Esophagus squamous epithelium (tissue), 5 donors: ENCODE measurements at places on chromosomes 2 and 18. TPM values are rescaled to one million over a fixed set of nuclear protein-coding genes. Genes with fewer than 3 reads are reported as not detected.

DNA sequence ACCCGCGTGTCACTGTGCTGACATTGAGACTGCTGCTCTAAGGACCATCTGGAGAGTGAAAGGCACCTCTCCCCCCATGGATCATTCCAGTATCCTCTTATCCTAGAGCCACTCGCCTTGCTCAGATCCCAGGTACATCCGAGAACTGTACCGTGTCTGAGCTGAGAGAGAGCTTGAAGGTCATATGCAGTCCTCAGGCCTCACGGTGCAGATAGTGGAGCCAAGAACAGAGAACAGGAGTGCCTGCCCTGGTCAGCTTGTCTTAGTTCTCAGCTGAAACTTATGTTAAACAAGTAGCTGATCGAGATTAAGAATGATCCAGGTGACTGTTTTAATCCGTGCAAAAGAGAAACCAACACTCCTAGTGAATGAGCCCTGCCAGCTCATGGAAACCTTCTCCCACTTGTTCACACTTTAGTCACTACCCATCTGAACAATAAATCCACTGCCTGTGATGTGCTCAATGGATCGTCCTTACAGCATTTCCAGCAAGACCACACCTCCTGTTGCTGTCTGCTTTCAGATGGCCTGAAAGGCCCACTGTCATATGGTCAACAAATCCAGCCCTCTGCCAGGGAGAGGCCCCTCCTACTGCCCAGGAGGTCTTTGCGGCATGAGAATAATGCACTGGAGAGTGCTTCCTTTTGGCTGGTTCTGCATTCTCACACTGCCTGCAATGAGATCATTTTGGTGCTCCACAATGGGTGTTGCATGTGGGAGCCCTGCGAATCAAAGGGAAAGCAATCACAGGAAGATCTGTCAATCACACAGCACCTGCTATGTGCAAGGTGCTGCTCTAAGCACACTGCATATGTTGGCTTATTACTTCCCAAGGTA is 43.7 kb upstream of the APCDD1 start:
- H3K4me1 ChIP-seq, result peaks cover 17% of the 10 kb centered on the region
- H3K36me3 ChIP-seq, result no peaks in the 10 kb centered on the region
- H3K27me3 ChIP-seq, result no peaks in the 10 kb centered on the region
- H3K4me3 ChIP-seq, result no peak overlapping the region

GRCh38 chr2:72024451-72025175 is 123.0 kb downstream of the CYP26B1 start:
- H3K27me3 ChIP-seq, result no peaks in the 10 kb centered on the region
- H3K4me3 ChIP-seq, result no peak overlapping the region
- no peaks in the 10 kb centered on the region for H3K36me3 ChIP-seq
- DNase-seq, result no peak
- H3K4me1 ChIP-seq, result no peaks in the 10 kb centered on the region

- H3K4me1 ChIP-seq, result no peaks in the 10 kb centered on the region
- no peaks in the 10 kb centered on the region for H3K36me3 ChIP-seq
- no peak for DNase-seq
- H3K4me3 ChIP-seq, result no peak overlapping the region
- no peaks in the 10 kb centered on the region for H3K27me3 ChIP-seq
Observed at GRCh38 chr18:54240629-54241107, 16.2 kb upstream of the MBD2 start.

- no peaks in the 10 kb centered on the region for H3K27me3 ChIP-seq
- no peak overlapping the region for H3K4me3 ChIP-seq
- DNase-seq, result no peak
- no peak overlapping the region for H3K27ac ChIP-seq
- no peaks in the 10 kb centered on the region for H3K36me3 ChIP-seq
Observed at GRCh38 chr2:26396734-26397298, 4.9 kb upstream of the DRC1 start.

DNA sequence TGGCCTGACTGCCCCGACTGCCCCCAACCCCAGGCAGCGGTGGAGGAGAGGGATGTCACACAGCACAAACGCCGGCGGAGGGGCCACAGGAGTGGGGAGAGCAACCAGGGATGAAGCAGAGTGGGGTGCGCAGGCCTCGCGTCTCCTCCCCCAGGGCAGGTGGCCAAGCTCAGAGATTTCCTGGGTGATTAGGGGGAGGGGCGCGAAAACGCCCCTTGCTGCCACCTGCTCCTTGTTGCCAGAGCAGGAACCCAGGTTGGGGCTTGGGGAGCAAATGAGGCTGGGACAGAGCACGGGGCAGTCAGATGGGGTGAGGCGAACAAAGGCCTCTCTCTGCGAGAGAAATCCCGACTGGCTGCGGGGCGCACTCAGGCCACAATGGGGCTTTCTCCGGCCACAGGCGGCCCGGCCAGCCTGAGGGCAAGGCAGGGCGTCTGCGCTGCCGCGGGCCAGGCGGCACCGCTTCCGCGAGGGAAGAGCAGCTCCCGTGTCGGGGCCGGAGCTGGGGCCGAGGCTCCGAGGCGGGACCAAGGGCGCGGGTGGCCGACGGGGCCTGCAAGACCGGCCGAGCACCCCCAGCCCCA is 11.5 kb downstream of the TEX44 start:
- peaks cover 30% of the 10 kb centered on the region for H3K4me1 ChIP-seq
- no peaks in the 10 kb centered on the region for H3K27me3 ChIP-seq
- peak overlapping the region; percentile 37 for H3K4me3 ChIP-seq
- H3K36me3 ChIP-seq, result no peaks in the 10 kb centered on the region
- no peak for DNase-seq

GRCh38 chr18:37306432-37306831 is 259.2 kb downstream of the CELF4 start:
- no peaks in the 10 kb centered on the region for H3K4me1 ChIP-seq
- no peaks in the 10 kb centered on the region for H3K36me3 ChIP-seq
- no peak overlapping the region for H3K27ac ChIP-seq

GRCh38 chr2:168849610-168850009 is 40.6 kb downstream of the SPC25 start:
- no peaks in the 10 kb centered on the region for H3K36me3 ChIP-seq
- DNase-seq, result no peak
- H3K27me3 ChIP-seq, result no peaks in the 10 kb centered on the region
- no peak overlapping the region for H3K4me3 ChIP-seq
- no peak overlapping the region for H3K27ac ChIP-seq

- H3K36me3 ChIP-seq, result no peaks in the 10 kb centered on the region
- no peaks in the 10 kb centered on the region for H3K27me3 ChIP-seq
- H3K4me3 ChIP-seq, result no peak overlapping the region
Observed at GRCh38 chr2:1685078-1685956, 59.0 kb downstream of the PXDN start.

GRCh38 chr18:7567474-7568425 is 634 bp downstream of the PTPRM start:
- no peaks in the 10 kb centered on the region for H3K36me3 ChIP-seq
- no peaks in the 10 kb centered on the region for H3K4me1 ChIP-seq
- DNase-seq, result no peak
- H3K4me3 ChIP-seq, result peak overlapping the region; percentile 83

DNA sequence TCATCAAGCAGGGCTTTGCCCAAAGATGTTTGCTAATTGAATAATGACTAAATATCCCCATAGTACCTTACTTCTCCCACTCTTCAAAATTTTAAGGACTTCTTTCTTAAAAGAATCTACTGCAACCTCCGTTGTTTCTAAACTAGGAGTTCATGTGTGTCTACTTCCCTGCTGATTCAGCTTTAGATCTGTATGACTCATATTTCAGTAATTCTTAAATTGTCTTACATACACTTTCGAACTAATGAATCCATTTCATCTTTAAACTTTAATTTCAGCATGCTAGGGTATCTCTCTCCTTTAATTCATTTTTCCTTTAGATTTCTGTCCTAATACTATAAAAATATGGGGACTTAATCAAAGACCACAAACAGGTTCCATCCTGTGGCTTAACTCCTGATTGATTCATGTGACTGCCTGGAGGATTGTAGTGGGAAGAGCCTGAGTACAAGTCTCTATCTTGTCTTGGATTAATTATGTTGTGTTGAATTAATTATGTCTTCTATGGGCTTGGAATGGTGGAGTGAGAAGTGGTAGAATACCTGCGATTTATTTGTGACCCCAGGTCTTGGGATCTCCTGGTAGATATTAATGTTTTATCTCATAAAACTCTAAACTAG is 24.9 kb upstream of the COL5A2 start:
- H3K27ac ChIP-seq, result no peak overlapping the region
- no peaks in the 10 kb centered on the region for H3K36me3 ChIP-seq
- DNase-seq, result no peak
- H3K4me1 ChIP-seq, result peaks cover 6% of the 10 kb centered on the region
- no peaks in the 10 kb centered on the region for H3K27me3 ChIP-seq

GRCh38 chr2:142819411-142819810 is 58.1 kb upstream of the KYNU start:
- no peak overlapping the region for H3K4me3 ChIP-seq
- H3K27me3 ChIP-seq, result no peaks in the 10 kb centered on the region
- H3K4me1 ChIP-seq, result no peaks in the 10 kb centered on the region
- no peak overlapping the region for H3K27ac ChIP-seq
- DNase-seq, result no peak

GRCh38 chr2:140422759-140423158 is 1642.6 kb upstream of the NXPH2 start:
- no peaks in the 10 kb centered on the region for H3K36me3 ChIP-seq
- H3K27me3 ChIP-seq, result no peaks in the 10 kb centered on the region
- DNase-seq, result no peak
- no peak overlapping the region for H3K4me3 ChIP-seq

DNA sequence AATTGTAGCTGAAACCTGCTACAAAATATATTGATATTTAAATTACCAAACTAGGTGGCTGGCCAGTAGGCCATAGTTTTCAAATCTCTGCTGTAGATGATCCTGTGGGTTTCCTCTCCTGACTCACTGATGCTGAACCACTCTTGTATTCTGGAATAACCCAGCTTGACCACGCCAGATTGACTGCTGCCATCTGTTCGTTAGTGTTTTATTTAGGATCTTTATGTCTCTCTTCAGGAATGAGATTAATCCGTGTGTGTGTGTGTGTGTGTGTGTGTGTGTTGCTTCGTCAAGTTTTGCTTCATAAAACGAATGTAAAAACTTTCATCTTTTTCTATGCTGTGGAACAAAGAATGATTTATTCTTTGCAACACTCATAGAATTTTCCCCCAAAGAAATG is 187.1 kb downstream of the DYSF start:
- H3K27ac ChIP-seq, result no peak overlapping the region
- no peak overlapping the region for H3K4me3 ChIP-seq
- H3K27me3 ChIP-seq, result no peaks in the 10 kb centered on the region
- H3K36me3 ChIP-seq, result no peaks in the 10 kb centered on the region
- DNase-seq, result no peak

DNA sequence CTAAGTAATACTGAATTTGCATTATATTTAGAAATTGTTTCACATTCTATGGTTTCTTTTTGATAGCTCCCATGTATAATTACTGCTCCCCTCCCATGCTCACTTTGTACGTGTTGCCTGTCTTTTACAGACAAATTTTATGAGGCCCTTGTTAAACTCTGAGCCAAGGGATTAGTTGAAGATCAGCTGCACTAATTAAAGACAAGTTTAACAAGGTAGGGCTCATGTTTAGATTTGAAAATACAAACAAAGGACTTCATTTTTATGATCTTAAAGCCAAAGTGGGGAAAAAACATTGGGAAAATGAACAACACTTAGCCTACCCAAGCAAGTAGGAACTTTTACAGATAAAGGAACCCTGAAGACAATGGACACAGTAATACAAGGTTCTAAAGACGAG is 46.2 kb downstream of the ARHGAP28 start:
- no peaks in the 10 kb centered on the region for H3K27me3 ChIP-seq
- no peak overlapping the region for H3K4me3 ChIP-seq
- H3K27ac ChIP-seq, result peak overlapping the region; percentile 63
- H3K4me1 ChIP-seq, result no peaks in the 10 kb centered on the region
- no peak for DNase-seq

GRCh38 chr2:217647226-217647625 is 355.6 kb downstream of the TNS1 start:
- DNase-seq, result no peak
- H3K27me3 ChIP-seq, result no peaks in the 10 kb centered on the region
- H3K4me1 ChIP-seq, result peaks cover 4% of the 10 kb centered on the region
- no peak overlapping the region for H3K4me3 ChIP-seq
- no peak overlapping the region for H3K27ac ChIP-seq

DNA sequence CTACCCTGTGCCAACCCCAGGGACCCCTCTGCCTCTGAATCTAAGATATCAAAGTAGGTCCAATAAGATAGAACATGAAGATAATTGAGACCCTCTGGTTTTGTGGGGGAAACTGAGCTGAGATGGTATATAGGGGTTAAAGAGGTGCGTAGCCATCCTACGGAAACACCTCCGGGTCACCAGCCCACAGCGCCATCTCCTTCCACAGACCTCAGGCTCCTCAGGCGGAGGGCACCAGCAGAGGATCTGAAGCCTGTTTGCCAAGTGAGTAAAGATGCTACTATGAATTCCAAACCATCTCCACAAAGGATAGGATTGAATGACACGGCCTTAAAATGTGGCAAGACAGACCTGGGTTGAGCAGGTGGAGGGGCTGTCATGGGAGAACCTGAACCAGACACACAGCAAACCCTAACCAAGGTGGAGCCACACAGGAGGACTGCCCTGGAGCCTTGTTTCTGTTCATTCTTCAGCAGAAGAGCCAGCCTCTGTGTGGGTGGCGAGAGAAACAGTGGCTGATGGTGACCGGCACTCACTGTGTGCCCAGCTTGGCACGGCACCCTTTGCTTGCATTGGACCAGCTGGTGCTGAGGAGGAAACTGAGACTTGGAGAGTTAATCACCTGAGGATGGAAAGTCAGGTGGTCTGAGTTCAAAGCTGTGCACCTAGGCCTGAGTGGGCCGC is 10.2 kb downstream of the GBX2 start:
- H3K27ac ChIP-seq, result no peak overlapping the region
- no peaks in the 10 kb centered on the region for H3K36me3 ChIP-seq
- DNase-seq, result no peak
- H3K27me3 ChIP-seq, result peaks cover 69% of the 10 kb centered on the region

- H3K4me3 ChIP-seq, result no peak overlapping the region
- peaks cover 11% of the 10 kb centered on the region for H3K4me1 ChIP-seq
- H3K27ac ChIP-seq, result no peak overlapping the region
- no peak for DNase-seq
- H3K36me3 ChIP-seq, result no peaks in the 10 kb centered on the region
Observed at GRCh38 chr2:74221604-74222299, 23.3 kb downstream of the MTHFD2 start.

DNA sequence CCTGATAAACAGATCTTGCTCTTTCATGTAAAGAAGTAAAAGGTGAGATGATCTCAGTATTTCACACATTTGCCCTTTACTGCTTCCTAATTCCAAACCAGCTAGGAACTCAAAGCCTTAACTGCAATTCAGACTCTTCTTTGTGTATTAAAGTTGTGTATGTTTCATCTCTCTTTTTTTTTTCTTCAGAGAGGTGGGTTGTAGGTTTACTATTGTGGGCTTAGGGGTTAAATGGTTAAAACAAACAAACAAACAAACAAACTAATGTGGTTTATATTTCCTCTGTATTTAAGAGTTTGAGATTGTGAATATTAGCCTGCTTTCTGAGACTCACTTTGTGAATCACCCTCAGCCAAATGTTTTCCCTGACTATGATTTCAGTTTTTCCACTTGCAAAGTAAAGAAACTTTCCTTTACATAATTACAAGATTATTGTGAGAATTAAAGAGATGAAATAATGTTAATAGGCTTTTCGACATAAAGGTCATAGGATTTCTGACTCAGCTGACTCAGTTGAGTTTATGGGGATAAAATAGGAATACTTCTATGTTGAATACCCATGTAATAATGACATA is 2.8 kb downstream of the GULP1 start:
- H3K4me1 ChIP-seq, result peaks cover 48% of the 10 kb centered on the region
- H3K27ac ChIP-seq, result peak overlapping the region; percentile 95
- no peaks in the 10 kb centered on the region for H3K36me3 ChIP-seq
- H3K4me3 ChIP-seq, result peak overlapping the region; percentile 84
- H3K27me3 ChIP-seq, result no peaks in the 10 kb centered on the region

Gene OR6B2
- total RNA-seq, result not detected

Gene TBR1
- not detected for total RNA-seq

Gene LOXHD1
- total RNA-seq, result not detected

Gene NFE2L2
- total RNA-seq, result 169 TPM

Gene SH3BP4
- total RNA-seq, result 16.5 TPM

Gene IL1F10
- total RNA-seq, result not detected
